ENCODE measurements at places on chromosomes 11 and 22.

DNA sequence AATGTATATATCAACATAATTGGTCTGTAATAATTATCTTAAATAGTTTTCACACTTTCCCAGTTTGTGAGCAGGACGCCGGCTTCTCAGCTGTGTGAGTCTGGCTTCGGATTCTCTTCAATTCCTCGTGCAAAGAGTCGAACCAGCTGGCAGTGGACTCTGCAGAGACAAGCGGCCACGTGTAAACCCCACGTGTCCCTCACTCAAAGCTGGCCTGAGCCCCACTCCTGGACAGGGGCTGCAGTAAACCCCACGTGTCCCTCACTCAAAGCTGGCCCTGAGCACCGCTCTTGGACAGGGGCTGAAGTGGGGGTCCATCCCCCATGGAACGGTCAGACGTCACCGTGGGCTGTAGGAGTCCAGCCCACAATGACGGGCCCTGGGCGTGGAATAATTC lies 51.0 kb downstream of the CERK start:
- DNase-seq: no peak
- H3K36me3 ChIP-seq: peaks cover 35% of the 10 kb centered on the region

DNA sequence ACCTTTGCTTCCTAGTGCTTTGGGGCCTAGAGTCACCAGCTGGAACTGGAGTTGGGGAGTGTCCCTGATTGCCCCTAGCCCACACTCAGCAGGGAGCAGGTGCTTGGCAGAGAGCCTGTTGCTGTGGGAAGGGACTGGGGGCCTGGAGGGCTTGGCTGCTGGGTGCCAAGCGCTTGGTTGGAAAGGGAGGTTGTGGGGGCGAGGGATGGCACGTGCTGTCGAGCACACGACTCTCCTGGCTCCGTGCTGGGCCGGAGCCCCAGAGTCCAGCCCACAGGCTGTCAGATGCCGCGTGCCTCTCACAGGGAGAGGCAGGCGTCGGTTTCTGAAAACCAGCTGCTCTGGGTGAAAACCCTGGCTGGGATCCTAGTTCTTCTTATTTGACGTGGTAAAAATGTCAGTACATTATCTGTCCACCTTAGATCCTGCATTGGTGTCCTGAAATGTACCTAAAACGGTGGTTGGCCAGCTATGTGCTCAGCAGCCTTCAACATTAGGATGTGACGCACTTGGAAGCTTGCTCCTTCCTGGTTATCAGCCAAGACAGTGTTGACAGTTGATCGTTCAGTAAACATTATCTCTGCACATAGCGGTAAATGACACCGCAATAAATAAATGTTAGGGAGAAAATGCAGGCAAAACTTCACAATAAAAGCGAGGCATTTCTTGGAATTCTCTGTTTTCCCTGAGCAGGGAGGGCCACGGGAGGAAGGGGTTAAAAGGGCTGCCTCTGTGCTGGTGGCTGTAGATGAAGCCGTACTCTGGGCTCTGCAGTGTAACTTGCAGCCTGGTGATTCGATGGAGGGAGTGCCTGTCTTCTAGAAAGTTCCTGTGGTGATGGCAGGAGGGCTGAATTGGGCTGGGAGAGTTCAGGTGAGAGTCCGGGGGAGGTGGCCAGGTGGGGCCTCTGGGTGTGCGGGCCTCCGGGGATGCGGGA lies 29.2 kb downstream of the GRAMD4 start:
- peaks cover 15% of the 10 kb centered on the region for H3K4me1 ChIP-seq
- H3K36me3 ChIP-seq: peaks cover 2% of the 10 kb centered on the region
- no peak for DNase-seq
- no peak overlapping the region for H3K4me3 ChIP-seq
- no peak overlapping the region for H3K27ac ChIP-seq

DNA sequence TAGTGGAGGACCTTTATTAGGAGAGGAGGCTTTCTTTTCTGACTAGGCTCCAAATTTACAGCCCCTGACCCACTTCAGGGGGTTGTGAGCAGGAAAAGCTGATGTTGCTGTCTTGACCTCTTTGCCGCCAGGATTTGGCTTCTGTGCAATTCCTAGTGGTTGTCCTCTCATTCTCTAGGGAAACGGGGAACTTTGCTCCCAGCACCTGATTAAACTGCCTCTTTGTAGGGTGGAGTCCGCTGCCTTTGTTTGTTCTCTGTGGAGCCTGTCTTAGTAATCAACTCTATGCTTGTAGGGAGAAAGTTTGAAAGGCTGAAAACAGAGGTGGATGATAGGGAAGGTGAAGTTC lies 16.3 kb downstream of the CTNND1 start:
- H3K27ac ChIP-seq: no peak overlapping the region
- H3K27me3 ChIP-seq: no peaks in the 10 kb centered on the region
- H3K4me3 ChIP-seq: no peak overlapping the region
- H3K36me3 ChIP-seq: no peaks in the 10 kb centered on the region
- DNase-seq: no peak

- H3K4me3 ChIP-seq: no peak overlapping the region
- H3K4me1 ChIP-seq: peaks cover 5% of the 10 kb centered on the region
- H3K27me3 ChIP-seq: peaks cover 11% of the 10 kb centered on the region
These were observed 8.6 kb downstream of the C11orf91 start for GRCh38 chr11:33692013-33692504.

- H3K4me3 ChIP-seq: peak overlapping the region; percentile 95
- H3K36me3 ChIP-seq: peaks cover 19% of the 10 kb centered on the region
- H3K27me3 ChIP-seq: peaks cover 10% of the 10 kb centered on the region
- DNase-seq: peak; percentile 82
- peak overlapping the region; percentile 100 for H3K27ac ChIP-seq
- peaks cover 75% of the 10 kb centered on the region for H3K4me1 ChIP-seq
These were observed 2.9 kb upstream of the BID start for GRCh38 chr22:17777005-17777716.

DNA sequence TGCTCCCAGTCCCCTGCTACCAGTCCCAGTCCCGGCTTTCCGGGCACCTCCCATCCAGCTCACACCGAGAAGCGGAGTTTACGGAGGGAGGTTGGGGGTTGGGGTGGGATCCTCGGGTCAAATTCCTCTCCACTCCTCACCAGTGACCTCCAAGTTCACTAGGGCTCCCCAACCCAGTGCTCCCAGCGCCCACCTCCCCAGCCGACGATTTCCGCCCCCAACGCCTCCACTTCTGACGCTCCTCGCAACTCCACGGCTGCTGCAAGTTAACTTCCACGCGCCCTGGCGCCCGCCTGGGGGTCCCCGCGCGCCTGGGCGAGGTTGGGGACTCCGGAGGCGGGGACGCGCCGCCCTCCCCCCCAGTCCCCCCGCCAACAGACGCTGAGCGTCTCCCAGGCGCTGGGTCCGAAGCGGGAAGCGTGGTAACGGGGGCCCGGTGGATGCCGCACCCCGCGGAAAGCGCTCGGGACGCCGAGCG lies 526 bp downstream of the TPST2 start:
- DNase-seq: peak; percentile 38
- peaks cover 8% of the 10 kb centered on the region for H3K36me3 ChIP-seq
- H3K27ac ChIP-seq: peak overlapping the region; percentile 60
- H3K4me1 ChIP-seq: peaks cover 79% of the 10 kb centered on the region
- H3K27me3 ChIP-seq: no peaks in the 10 kb centered on the region
- peak overlapping the region; percentile 84 for H3K4me3 ChIP-seq

DNA sequence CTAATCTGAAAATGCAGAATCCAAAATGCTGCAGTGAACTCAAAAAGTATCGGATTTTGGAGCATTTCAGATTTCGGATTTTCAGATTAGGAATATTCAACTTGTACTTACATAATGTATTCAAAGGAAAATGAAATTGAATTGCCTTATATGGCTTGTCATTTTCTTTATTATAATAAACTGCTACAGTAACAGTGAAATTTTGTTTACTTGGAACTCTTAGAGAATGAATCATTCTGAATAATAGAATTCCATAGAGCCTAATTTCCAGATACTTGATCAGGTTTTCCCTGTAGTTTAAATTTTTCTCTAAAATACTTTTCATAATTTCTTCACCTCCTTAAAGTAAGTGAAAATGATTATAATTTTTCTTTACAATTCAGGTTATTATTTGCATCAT lies 17.3 kb downstream of the TTC17 start:
- peaks cover 8% of the 10 kb centered on the region for H3K4me1 ChIP-seq
- no peaks in the 10 kb centered on the region for H3K27me3 ChIP-seq
- DNase-seq: no peak
- peaks cover 11% of the 10 kb centered on the region for H3K36me3 ChIP-seq
- H3K27ac ChIP-seq: no peak overlapping the region
- no peak overlapping the region for H3K4me3 ChIP-seq

- no peaks in the 10 kb centered on the region for H3K27me3 ChIP-seq
- H3K27ac ChIP-seq: no peak overlapping the region
- no peaks in the 10 kb centered on the region for H3K36me3 ChIP-seq
- H3K4me3 ChIP-seq: no peak overlapping the region
These were observed 24.5 kb downstream of the MMP20 start for GRCh38 chr11:102600666-102601065.

- no peaks in the 10 kb centered on the region for H3K4me1 ChIP-seq
- no peak for DNase-seq
- H3K27ac ChIP-seq: no peak overlapping the region
- H3K36me3 ChIP-seq: no peaks in the 10 kb centered on the region
These were observed 78.8 kb upstream of the TOP3B start for GRCh38 chr22:22061085-22062077.

- H3K4me3 ChIP-seq: no peak overlapping the region
- peak; percentile 38 for DNase-seq
- peaks cover 39% of the 10 kb centered on the region for H3K4me1 ChIP-seq
These were observed 62.3 kb downstream of the PPFIBP2 start for GRCh38 chr11:7575841-7576725.

GRCh38 chr11:74592063-74592440 lies 330 bp upstream of the POLD3 start:
- peaks cover 7% of the 10 kb centered on the region for H3K27me3 ChIP-seq
- DNase-seq: no peak
- peaks cover 32% of the 10 kb centered on the region for H3K36me3 ChIP-seq
- peaks cover 33% of the 10 kb centered on the region for H3K4me1 ChIP-seq

DNA sequence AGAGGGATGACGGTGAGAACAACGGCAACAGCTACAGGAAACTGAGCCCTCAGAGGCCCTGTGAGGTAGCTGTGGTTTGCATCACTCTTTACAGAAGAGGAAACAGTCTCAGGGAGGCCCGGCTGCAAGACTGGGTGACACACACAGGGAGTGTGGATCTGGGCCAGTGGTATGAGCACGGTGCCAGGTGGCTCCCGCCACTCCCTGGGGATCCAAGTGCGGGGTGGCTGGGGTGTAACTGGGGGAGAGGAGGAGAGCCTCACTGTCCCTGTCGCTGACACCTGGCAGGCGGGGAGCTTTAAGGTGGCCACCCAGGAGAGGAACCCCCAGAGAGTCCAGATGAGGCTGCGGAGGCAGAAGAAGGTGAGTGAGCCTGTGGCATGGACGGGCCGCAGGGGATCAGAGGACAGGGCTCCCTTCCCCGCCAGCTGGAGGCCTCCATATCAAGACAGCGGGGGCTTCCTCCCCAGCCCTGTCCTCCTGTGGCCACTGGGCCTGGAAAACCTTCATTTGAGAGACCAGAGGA lies 5.6 kb downstream of the RGL4 start:
- no peaks in the 10 kb centered on the region for H3K27me3 ChIP-seq
- H3K27ac ChIP-seq: peak overlapping the region; percentile 100
- peak overlapping the region; percentile 91 for H3K4me3 ChIP-seq
- H3K36me3 ChIP-seq: peaks cover 73% of the 10 kb centered on the region
- peak; percentile 90 for DNase-seq

- no peak for DNase-seq
- no peaks in the 10 kb centered on the region for H3K4me1 ChIP-seq
- peaks cover 15% of the 10 kb centered on the region for H3K27me3 ChIP-seq
- no peaks in the 10 kb centered on the region for H3K36me3 ChIP-seq
- no peak overlapping the region for H3K4me3 ChIP-seq
These were observed 7.6 kb downstream of the NECTIN1 start for GRCh38 chr11:119721129-119722120.
